ENCODE measurements at places on chromosomes 16 and 17. TPM values are rescaled to one million over a fixed set of nuclear protein-coding genes. Genes with fewer than 3 reads are reported as not detected.

NKD1 gene
- total RNA-seq = 8.4 TPM

DNA sequence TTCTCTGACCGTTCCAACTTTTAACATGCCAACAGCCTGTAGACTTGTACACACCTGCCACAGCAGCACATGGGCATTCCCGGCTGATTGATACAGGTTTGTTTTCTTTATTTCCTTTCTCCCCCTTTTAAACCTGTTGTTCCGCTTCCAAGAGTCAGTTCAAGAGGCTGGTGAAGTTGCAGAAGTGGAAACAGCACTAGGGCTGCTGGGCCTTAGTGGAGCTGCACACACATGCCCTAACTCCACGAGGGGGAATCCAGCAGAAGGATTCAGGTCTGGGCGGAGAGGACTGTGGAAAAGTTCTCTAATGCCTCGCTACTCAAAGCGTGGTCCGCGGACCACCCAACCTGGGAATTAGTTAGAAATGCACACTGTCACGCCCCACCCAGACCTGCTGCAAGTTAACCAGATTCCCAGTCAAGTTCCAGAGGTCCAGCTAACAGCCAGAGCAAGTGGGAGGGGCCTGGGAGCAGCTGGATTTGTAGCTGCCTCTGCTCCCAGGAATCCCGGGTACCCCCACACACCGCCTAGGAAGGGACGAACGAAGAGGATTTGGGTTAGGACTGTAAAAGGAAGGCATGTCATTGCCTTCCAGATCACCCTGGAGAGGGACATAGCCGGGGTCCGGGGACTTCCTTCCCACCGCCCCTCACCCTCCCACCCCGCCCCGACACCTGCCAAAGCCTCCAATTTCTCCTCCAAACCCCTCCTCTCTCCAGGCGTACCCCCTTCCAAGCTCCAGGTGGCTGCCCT is 542 bp downstream of the SLC39A11 start:
- H3K36me3 ChIP-seq = no peaks in the 10 kb centered on the region
- peak overlapping the region; percentile 33 for H3K27ac ChIP-seq
- DNase-seq = peak; percentile 32
- H3K4me1 ChIP-seq = peaks cover 10% of the 10 kb centered on the region

GRCh38 chr17:15086776-15087295 is 178.3 kb downstream of the PMP22 start:
- DNase-seq = no peak
- no peaks in the 10 kb centered on the region for H3K27me3 ChIP-seq
- H3K27ac ChIP-seq = no peak overlapping the region
- H3K36me3 ChIP-seq = no peaks in the 10 kb centered on the region

GRCh38 chr16:81259916-81260315 is 21.4 kb downstream of the BCO1 start:
- no peak overlapping the region for H3K4me3 ChIP-seq
- H3K36me3 ChIP-seq = no peaks in the 10 kb centered on the region
- no peak for DNase-seq

DNA sequence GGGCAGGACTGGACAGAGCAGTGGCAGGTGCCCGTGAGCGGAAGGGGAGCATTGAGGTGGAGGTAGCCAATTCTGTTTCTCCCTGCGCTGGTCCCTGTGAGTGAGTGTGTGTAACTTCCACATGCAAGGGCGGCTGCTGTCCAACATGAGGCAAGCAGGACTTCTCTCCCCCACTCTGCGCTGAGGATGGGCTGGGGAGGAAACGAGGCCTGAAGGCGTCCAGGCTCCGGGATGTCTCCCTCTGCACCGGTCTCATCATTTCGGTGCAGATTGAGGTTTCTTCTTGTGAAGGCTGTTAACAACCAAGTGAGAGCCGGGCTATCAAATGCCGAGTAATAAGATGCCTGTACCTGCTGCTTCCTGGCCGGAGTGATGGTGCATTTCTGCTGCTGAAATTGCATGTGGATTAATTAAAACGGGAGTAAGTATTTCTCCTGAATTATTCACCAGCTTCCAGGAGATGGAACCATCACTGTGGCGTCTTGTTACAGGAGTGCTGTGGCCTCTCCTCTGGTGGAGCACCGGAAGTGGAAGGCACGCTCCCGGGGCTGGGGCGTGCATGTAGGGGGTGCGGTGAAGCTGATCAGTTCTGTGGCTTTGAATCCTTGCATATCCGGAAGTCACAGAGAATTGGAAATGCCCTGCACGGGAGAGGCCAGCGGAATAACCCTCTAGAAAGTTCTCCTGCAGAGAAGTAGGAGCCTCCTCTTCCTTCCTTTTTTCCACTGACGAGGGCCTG is 41.7 kb upstream of the MGAT5B start:
- no peaks in the 10 kb centered on the region for H3K36me3 ChIP-seq
- no peak for DNase-seq
- H3K4me1 ChIP-seq = no peaks in the 10 kb centered on the region
- no peak overlapping the region for H3K27ac ChIP-seq

ABCA8 gene
- 188 TPM for total RNA-seq

CCDC200 gene
- 22.6 TPM for total RNA-seq

RECQL5 gene
- 99.6 TPM for total RNA-seq

GRCh38 chr17:77303620-77304019 is 162.9 kb downstream of the SEC14L1 start:
- no peak for DNase-seq
- no peak overlapping the region for H3K4me3 ChIP-seq
- H3K36me3 ChIP-seq = no peaks in the 10 kb centered on the region
- H3K4me1 ChIP-seq = peaks cover 6% of the 10 kb centered on the region
- no peak overlapping the region for H3K27ac ChIP-seq

DNA sequence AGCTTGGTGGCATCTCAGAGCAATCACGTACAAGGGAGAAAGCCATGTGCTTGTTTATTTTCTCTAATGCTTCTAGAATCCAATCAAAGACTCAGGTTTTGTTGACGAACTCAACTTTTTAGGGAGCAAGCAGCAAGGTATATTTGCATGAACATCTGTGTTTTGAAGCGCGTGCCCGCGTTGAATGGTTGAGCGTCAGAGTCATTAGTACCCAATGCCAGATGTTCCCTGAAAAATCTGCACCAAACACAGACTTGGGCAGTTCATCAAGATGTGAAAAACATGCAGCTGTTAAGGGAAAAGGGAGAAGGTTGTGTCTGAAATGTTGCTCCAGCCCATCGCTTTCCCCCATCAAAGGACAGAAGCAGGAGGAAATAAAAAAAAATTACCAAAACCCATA is 170.4 kb downstream of the SNX29 start:
- H3K4me3 ChIP-seq = no peak overlapping the region
- no peaks in the 10 kb centered on the region for H3K27me3 ChIP-seq
- no peaks in the 10 kb centered on the region for H3K36me3 ChIP-seq
- H3K4me1 ChIP-seq = no peaks in the 10 kb centered on the region
- DNase-seq = no peak
- no peak overlapping the region for H3K27ac ChIP-seq

- H3K27ac ChIP-seq = peak overlapping the region; percentile 14
- no peak overlapping the region for H3K4me3 ChIP-seq
- DNase-seq = no peak
- H3K27me3 ChIP-seq = no peaks in the 10 kb centered on the region
Measured at GRCh38 chr17:82287013-82287867, 13.7 kb upstream of the CSNK1D start.

CDC27 gene
- total RNA-seq = 99.8 TPM
